ENCODE measurements at places on chromosomes 3 and 15.

DNA sequence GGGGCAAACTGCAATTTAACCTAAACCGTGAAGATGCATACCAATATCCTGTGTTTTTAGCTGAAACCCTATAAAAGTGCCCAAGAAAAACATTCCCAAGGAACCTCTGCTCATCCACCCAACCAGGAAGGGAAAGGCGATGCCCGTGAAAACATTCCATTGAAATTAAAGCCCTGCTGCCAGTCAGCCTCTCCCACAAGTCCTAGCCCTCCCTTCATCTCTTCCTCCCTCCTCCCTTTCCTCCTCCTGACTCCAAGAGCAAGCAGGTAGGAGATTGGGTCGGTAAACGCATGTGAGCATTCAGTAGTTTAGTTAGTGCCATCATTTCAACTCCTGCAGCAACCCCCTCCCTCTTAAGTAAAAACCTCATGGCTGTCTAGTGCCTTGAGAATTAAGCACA lies 27.7 kb downstream of the HES1 start:
- DNase-seq: no peak

DNA sequence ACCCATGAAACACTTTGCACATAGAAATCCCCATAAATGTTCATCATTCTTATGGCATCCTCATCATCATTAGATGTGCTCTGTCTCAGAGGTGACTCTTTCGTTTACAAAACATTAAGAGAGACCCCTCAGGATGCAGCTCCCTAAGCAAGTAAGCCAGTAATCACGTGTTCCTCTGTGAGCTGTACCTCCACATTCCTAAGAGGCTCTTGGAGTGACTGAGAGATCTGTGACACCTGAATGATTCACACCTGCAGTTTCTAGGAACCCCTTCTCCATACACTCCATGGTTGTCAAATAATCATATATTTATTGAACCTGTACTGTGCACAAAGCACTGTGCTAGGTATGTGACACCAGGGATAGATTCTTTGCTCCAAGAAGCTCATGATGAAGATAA lies 602.4 kb downstream of the UNC13C start:
- DNase-seq: no peak

GRCh38 chr3:149174901-149175300 lies 45.5 kb downstream of the HPS3 start:
- no peak for DNase-seq

DNA sequence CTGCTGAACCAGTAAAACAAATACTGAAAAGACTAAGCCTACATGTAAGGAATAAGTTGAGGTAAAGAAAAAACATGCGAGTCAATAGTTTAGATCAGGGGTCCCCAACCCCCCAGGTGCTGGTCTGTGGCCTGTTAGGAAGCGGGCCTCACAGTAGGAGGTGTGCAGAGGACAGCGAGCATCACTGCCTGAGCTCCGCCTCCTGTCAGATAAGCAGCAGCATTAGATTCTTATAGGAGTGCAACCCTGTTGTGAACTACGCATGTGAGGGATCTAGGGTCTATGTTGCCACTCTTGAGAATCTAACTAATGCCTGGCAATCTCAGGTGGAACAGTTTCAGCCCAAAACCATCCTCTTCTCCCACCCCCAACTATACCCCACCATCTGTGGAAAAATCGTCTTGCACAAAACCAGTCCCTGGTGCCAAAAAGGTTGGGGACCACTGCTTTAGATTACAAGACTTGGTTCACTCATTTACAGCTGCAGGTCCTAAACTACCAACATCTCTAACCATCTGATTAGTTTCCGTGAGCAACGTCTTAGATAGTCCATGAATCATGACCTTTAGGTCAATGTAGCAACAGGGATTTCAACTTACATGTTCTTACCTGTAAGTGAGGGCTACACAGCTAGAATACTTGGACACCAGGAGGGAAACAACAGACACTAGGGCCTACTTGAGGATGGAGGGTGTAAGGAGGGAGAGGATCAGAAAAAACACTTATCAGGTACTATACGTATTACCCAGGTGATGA lies 66.7 kb downstream of the TRANK1 start:
- no peak for DNase-seq

GRCh38 chr15:25701721-25702465 lies 161.2 kb downstream of the ATP10A start:
- no peak for DNase-seq

DNA sequence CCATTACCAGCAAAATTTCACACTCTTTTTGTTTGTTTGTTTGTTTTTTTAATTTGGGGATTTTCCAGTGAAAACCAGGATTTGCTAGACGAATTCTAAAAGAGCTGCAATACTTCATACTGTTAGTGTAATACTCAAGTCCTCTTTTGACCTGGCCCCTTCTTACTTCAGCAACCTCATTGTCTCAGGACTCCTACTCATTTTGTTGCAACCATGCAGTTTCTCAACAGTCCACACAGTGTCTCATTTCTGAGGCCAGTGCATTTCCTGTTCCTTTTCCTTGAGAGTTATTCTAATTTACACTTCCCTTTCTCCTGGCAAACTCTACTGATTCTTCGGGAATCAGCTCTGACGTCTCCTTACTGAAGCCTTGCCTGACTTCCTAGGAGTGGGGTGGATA lies 35.6 kb downstream of the NSUN3 start:
- DNase-seq: peak; percentile 57
